ENCODE measurements at places on chromosomes 5 and 9.

DNA sequence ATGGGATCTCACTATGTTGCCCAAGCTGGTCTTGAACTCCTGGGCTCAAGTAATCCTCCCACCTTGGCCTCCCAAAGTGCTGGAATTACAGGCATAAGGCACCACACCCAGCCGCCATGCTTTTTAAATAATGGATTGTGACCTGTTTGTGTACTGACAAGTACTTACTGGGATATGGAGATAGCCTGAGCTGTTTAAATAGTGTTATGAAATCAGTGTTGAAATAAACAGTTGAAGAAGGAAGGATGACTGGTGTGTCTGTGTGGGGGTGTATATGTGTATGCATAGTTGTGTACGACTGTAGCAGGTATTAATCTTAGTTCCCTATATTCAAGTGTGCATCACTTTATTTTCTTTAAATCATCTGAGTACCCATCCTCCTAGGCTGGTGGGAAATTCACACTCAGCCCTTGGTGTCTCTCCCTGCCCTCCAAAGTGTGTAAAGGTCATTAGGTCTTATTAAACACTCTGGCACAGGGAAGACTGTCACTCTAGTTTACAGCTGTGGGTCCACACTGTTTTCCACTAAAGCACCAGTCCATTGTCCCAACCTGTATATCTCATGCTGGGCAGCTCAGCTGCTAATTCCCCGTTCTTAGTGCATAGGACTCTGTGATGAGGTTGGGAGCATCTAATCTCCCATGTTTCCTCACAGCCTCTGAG lies 91.0 kb downstream of the SNX18 start:
- no peak for DNase-seq

DNA sequence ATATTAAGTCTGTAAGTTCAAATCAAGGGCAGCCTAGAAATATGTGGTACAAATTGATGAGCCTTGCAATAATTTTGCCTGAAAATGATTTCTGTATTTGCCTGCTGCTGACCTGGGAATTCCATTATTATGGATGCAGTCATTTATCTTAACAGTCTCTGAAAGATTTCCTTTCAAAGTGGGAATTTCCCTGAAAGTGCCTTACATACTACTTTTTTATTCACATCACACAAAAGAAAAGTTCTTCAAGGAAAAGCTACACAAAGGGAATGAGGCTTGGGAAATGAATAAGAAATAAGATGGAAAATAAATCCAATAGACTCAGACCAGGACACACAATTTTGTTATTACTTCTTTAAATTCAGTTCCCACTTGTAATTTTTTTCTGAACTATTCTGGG lies 537.8 kb upstream of the PTGER4 start:
- DNase-seq = no peak

DNA sequence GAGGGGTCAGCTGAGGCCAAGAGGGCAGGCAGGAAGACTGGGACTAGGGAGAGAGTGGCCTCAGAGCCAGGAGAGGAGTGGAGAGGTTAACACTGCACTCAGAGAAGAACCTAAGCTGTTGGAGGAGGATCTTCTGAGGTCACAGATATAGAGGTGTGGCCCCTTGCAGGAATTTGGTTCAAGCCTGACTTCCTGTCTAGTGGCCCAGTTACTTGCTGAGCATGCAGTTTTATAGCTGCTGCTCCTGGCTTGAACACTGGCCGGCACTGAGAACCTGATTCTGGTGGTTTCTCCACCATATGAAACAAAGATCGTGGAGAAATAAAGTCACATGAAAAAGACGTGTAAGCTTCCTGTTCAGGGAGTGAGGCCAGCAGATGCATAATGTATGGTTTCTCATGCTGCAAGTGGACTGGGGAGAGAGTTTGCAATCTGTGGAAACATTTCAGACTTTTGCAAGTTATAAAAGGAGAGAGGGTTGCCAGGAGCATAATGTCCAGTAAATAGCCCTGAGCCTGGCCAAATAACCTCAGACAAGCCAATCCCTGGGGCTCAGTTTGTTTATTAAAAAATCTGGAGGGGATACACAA lies 82.6 kb downstream of the GALNT10 start:
- no peak for DNase-seq

DNA sequence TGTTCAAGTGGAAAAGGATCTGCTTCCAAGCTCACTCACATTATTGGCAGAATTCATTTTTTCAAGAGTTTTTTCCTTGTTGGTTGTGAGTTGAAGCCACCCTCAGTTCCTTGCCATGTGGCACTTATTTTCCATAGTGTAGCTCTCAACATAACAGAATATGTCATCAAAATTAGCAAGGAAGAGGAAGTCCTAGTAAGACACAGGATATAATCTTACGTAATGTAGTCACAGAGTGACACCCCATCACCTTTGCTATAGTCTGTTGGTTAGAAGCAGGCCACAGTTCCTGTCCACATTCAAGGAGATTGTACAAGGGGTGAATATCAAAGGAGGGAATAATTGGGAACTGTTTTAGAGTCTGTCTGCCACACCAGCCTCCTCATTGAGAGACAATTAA lies 15.7 kb downstream of the IRGM start:
- no peak for DNase-seq
